Activated CD4-positive, alpha-beta T cell treated with anti-CD3 and anti-CD28 coated beads for 24 hours (primary cell): ENCODE measurements at places on chromosomes 2 and 18.

- DNase-seq: no peak
These were observed 230.7 kb downstream of the GBX2 start for GRCh38 chr2:235937526-235937925.

DNA sequence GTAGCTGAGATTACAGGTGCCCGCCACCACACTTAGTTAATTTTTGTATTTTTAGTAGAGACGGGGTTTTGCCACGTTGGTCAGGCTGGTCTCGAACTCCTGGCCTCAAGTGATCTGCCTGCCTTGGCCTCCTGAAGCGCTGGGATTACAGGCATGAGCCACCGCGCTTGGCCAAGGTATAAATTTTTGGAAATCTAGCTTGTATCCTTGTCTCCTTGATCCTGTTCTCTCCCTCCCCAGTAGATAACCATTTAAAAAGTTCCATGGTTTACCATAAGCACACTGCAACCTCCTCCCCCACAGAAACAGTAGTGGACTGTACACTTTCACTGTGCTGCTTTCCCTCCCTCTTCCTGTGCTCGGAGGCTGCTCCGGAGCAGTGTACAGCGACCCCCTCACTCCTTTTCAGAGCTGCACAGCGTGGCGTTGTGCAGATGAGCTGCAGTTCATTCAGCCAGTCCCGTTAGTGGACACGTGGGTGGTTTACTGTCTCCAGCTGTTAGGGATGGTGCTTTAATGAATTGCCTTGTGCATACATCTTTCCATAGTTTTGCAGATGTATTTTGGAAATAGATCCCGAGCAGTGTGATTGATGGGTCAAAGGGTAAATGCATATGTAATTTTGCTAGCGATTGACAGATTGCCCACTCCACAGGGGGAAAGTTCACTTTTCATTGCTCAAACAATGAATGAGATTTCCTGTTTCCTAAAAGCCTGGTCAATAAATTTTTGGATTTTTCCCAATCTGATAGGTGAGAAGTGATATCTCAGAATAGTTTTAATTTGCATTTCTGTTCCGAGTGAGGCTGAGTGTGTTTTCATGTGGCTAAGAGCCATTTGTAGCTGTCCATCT lies 14.8 kb downstream of the ASB1 start:
- no peak for DNase-seq

DNA sequence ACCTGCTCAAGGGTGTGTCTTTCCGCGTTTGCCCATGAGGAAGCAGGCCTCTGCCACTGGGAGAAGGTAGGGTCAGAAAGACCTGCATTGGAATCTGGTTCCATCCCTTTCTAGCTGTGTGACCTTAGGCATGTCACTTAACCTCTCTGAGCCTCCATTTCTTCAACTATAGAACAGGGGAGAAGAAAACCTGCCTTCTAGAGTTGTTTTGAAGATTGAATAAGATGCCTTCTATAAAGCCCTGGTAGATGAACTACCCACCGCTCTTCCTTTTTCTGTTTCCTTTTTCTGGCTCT lies 507 bp downstream of the NAT8 start:
- no peak for DNase-seq

- DNase-seq: no peak
These were observed 33.1 kb upstream of the STON1 start for GRCh38 chr2:48496849-48497248.

DNA sequence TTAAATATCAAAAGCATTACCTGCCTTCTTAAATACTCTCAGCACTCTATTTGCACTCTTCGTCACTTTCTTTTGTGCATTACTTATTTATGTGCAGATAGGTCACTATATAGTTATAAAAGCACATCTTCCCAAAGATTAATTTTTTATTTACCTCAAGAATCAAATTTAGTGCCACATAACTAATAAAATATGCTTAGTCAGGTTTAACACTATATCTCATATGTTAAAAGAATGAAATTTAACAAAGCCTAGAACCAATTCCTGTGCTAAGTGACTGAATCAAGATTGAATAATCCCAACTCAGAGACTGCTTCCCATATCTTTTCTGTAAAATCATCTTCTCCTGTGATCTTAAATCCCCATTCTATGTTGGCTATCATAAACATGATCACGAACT lies 957.5 kb upstream of the NXPH2 start:
- DNase-seq: no peak

- no peak for DNase-seq
These were observed 519.6 kb downstream of the LRP1B start for GRCh38 chr2:141611176-141611571.

- no peak for DNase-seq
These were observed 159.0 kb upstream of the HAAO start for GRCh38 chr2:42951263-42951938.

GRCh38 chr2:178886006-178886405 lies 78.8 kb upstream of the TTN start:
- no peak for DNase-seq

DNA sequence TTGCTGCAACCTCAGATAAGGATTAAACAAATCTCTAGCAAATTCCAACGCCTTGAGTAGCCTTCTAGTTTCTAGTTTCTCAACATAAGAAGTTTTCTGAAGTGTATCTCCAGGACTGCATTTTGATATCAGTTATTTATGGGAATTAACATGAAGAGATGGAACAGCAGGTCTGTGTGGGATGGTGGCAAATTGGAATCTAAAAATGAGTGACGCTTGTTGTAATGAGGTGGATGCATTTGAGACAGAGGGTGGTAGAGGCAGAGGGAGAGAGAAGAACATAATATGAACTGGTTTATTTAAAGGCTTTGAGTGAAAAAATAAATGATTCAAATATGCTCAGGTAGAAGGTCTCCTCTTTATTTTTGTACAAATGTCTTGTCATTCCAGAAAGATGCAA lies 446.8 kb upstream of the GCFC2 start:
- DNase-seq: no peak

- no peak for DNase-seq
These were observed 1531.9 kb upstream of the ACVR2A start for GRCh38 chr2:146312899-146313298.

DNA sequence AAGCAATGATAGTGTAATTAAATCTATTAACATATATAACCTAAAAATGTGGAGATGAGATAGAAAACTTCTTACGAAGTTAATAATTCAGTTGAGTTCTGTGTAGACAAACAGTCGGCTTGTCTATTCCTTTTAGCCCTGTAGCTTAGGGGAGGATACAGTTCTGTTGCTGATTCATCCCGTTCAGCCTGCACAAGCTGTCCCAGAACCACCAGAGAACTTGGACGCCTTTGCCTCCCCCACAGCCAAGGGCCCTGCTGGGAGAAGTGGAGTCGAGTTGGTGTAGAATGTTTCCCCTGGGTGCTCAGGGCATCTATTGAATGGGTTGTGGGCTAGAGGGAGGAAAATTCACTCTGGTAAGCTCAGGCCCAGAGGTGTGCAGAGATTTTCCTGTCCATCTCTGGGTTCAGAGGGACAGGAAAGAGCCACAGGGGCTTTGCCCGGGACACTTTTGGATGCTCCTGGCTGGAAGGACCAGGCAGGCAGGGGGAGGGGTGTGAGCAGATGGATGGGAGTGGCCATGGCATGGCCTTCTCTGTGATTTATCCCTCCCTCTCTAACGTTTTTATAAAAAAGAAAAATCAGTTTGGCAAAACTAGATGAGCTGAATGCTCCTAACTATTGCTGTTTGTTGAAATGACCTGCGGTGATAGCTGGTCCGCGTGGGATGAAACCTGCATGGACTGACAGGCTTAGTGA lies 42.8 kb upstream of the GALR1 start:
- no peak for DNase-seq

- DNase-seq: no peak
These were observed 63.5 kb upstream of the RPE start for GRCh38 chr2:209938906-209939305.

GRCh38 chr18:50687491-50687890 lies 127.6 kb downstream of the MAPK4 start:
- no peak for DNase-seq

DNA sequence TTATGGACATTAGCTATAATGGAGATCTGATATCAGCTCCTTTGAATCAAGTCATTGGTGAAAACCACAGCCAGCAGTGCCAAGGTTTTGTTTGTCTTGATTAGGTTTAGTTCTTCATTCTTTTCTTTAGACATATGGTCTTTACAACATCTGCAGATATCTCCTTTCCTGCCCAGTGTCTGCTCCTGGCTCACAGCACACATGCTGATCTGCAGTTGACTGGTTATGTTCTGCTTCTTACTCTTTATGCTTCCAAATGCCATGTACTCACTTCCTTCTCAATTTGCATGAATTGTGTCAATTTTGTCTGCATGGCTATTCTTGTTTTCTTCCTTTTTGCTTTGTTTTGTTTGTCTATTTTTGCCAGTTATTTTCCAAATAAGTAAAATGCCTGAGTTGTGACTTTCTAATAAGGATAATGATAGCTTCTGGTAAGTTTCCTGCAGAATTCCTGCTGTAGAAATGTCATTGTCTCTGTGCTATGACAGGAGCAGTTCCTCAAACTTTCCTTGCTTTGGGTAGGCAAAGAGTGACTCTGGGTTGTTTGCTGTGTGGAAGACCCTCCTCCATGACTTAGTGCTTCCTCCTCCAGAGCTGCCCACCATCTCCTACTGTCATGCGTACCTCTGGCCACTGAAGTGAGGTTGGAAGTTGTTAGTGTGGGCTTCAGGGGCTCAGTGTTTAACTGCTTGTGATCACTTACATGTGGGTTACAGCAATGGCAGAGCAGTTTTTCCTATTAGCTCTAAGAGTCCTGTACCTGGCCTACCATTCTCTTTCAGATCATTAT lies 8.2 kb downstream of the ARHGAP25 start:
- no peak for DNase-seq

- no peak for DNase-seq
These were observed 31.8 kb upstream of the IMP4 start for GRCh38 chr2:130310881-130311280.

GRCh38 chr2:119198240-119198840 lies 25.3 kb upstream of the STEAP3 start:
- no peak for DNase-seq

- DNase-seq: no peak
These were observed 107.1 kb upstream of the PKDCC start for GRCh38 chr2:41940745-41941063.

- no peak for DNase-seq
These were observed 30.1 kb downstream of the IGFBP5 start for GRCh38 chr2:216665242-216665641.

GRCh38 chr2:171554991-171555615 lies 32.8 kb downstream of the CYBRD1 start:
- DNase-seq: no peak

DNA sequence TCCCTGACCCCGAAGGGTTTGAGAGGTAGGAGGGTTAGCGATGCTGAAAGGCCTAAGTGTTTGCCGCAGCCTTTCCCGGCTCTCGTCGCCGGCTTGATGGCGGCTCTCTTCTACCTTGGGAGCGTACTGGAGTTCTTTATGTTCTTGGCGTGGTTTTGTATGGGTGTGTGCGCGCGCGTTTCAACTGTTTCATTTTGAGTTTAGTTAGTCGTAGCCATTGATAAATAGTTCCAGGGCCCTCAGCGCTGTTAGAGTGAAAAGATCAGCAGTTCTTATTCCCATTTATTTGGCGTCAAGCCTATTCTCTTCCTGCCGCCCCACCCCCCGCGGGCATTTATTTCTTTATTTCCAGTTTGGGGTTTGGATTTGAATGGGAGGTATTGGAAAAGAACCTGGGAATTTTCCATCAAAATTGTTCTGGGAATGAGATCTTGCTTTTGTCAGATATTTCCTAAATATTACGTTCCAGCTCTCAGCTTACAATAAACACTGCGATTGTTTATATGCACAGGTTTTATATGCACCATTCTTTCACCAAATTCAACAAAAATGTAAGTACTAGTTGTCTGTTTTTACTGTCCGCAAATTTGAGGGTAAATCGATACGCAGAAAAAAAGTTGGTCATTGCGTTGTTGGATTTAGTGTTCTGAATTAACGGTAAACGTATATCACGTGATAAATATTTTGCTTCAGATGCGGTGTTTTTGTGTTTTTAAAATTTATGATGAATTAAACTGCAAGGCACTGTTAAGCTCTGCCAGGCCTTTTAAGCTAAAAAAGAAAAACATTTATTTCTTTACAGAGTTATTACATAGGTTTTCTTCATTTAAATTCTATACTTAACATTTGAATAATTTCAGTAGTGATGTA lies 954 bp downstream of the CCNT2 start:
- peak; percentile 29 for DNase-seq

- no peak for DNase-seq
These were observed 60.7 kb downstream of the CCDC85A start for GRCh38 chr2:56244506-56244905.

DNA sequence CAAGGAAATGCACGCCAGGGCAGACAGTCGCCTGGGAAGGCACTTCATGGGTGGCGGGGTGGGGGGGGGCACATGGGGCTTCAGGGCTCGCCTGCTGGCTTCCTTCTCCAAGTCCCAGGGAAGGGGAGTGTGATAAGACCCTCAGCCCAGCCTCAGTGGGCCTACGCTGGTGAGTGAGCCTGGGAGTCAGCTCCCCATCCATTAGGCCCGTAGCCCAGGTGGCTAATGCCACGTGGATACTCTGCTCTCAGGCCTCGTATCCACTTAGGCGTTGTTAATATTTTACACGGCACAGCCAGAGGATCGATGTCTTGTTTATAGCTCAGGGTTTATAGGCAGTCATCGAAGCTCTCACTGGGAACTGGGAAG lies 47.1 kb downstream of the KCNIP3 start:
- no peak for DNase-seq

GRCh38 chr2:45755585-45756335 lies 104.3 kb downstream of the PRKCE start:
- no peak for DNase-seq

- DNase-seq: no peak
These were observed 51.7 kb upstream of the ATP5MC3 start for GRCh38 chr2:175233135-175233719.

DNA sequence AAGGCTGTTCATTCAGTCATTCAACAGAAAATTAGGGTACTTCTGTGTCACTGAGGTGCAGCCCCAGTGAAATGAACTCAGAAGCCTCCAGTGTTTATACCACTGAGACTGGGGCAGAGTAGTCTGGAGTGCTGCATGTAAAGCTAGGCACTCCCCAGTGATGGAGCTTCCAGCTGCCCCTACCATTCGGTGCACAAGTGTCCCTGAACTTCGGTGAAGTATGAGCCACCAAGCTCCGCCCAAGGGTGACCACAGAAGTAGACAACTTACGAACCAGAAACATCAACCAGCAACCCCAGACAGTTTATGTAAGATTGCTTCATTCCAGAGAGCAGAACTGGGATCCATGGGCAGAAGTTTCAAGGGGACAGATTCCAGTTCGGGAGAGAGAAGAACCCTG lies 70.6 kb upstream of the FOSL2 start:
- DNase-seq: no peak

GRCh38 chr18:58670404-58671110 lies 708 bp upstream of the MALT1 start:
- DNase-seq: no peak

DNA sequence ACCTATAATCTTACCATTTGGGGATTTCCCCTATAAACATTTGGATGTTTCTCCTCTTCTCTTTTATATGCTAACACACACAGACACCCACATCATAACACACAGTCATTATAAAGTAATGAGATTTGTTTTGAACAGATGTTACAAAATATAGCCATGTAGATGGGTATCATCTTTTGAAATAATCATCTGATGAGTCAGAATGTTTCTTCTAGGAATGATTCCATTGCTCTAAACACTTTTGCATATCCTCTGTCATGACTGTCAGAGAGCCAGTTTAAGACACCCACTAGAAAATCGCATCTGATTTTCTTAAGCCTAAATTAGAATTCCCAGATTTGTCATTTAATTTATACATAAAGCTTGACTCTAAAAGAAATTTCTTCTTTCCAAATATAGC lies 442.6 kb downstream of the CMPK2 start:
- no peak for DNase-seq
